Lower leg skin (tissue), 4 donors: ENCODE measurements at places on chromosomes 5 and 9.

- no peak for DNase-seq
These were observed 86.1 kb upstream of the PTPN3 start for GRCh38 chr9:109584205-109584604.

DNA sequence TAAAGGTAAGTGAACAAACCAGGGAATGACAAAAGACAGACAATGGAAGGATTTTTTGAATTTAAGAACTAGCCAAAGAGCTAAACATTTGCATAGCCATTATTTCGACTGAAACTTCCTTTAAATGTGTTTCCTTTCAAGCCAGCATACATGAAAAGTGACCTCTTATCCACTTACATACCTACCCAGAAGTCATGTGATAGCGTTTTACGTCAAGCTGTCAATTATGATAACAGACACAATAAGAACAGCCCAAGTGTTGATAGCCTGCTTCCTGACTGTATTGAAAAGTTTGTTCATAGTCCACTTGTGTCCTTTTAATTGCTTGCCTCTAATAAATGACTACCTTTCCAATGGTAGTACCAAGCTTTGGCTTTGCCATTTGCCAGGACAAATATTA lies 206.0 kb downstream of the NFIB start:
- DNase-seq: no peak

GRCh38 chr9:8649160-8649559 lies 849.6 kb upstream of the DMAC1 start:
- DNase-seq: no peak

- DNase-seq: no peak
These were observed 10.5 kb upstream of the SPATA31E1 start for GRCh38 chr9:87872079-87872624.

- no peak for DNase-seq
These were observed 410.1 kb upstream of the SMARCA2 start for GRCh38 chr9:1604942-1605560.

DNA sequence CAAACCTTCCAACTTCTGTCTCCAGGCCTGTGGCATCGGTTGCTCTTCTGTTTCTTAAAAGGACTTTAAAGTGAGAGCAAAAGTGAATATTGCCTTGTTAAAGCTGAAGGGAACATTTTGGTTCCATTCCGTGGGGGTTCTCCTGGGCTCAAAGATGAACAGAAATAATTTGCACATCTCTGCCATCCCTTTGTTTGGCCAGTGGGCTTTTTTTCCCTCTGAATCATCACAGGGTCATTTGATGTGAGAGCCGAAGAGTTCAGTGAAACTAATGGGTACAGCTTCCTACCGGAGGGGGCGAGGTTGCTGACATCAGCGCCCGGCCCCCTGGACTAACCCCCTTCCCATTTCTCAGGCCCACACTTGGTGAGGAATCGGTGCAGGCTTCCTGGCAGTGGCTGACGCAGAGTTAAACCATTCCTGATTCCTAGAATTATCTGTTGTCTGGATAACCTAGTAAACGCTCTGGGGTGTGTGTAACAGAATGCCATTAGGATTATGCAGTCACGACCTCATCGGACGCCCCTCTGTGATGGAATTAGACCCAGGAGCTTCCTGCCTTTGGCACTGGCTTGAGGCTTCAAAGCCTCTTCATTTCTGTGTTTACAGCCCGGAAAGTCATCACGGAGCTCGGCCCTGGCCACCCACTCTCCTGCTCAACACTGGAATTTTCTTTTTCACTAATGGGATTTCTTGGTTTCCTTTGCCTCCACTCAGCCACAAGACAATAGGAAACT lies 61.6 kb upstream of the RPL26L1 start:
- no peak for DNase-seq
